ENCODE measurements at places on chromosomes 5 and 9.

- DNase-seq, result no peak
Observed at GRCh38 chr9:8815931-8816330, 1016.4 kb upstream of the DMAC1 start.

DNA sequence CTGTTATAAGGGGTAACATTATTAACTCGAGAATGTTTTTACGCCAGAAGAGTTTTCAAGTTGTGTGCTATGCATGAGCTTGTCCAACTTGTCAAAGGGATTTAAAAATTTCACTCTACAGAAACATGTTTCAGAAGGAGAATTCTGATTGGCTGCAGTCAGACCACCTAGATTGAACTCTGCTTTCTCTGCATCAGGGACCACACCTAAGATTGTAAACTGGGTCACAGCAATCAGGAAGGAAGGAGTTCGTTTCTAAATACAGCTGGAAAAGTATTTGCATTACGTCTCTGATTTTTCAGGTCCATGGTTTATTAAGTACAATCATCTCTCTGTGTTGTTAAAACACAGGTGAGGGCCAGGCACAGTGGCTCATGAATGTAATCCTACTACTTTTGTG, 5.8 kb downstream of the GLRX start:
- DNase-seq, result no peak

- DNase-seq, result no peak
Observed at GRCh38 chr9:93346231-93347112, 105.0 kb upstream of the FAM120A start.

- no peak for DNase-seq
Observed at GRCh38 chr5:110346893-110347358, 379.5 kb downstream of the TMEM232 start.

All from esophagus squamous epithelium (tissue), 5 donors.